ENCODE measurements at places on chromosomes 7 and 10.

GRCh38 chr7:84479059-84479458 is 284.5 kb upstream of the SEMA3A start:
- DNase-seq, result no peak

DNA sequence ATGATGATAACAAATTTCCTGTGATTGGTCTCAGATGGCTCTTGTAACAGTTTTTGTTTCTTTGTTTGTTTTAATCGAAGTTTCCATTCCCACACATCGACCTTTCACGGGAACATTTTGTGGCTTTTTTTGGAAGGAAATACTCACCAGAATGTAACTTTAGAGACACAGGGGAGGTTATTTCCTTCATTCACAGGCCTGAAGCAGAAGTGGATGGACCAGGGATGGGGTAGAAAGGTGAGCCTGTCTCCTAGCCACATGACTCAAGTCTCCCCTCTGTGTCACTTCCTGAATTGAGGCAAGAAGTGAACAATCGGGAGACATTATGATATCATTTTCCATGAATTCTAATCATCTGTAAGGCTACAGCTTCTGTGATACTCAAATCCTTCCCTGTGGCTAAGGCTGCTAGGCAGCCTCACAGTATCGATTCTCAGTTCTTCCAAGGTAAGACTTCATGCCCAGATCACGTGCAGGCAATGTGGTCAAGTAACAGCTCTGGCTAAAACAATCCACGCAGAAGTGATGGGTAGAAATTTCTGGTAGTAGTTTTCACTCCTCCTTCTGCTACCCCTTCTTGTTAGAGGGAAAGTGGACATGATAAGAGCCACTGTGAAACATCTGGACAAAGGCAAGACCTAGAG is 203.9 kb upstream of the NEBL start:
- no peak for DNase-seq

GRCh38 chr7:2353113-2353935 is 1.3 kb upstream of the EIF3B start:
- peak; percentile 24 for DNase-seq

- DNase-seq, result no peak
These were observed 29.4 kb downstream of the NPTX2 start for GRCh38 chr7:98646465-98646864.

- no peak for DNase-seq
These were observed 104.9 kb downstream of the PPP1R17 start for GRCh38 chr7:31791881-31792280.

DNA sequence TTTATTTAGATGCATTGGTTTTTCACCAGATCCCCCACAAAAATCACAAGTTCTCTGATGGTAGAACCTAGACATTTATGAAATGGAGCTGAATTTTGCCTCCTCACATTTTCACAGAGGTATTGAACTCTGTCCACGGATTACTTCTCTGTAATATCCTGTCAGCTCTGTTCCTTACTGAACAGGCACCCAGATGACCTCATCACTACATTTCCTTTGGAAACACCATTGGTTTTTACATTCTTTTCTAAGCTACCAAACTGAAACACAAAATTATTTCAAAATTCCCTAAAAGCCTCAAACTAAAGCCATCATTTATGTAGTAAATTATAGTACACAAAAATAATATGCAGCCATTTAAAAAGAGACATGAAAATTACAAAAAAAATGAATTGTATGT is 98.3 kb upstream of the KCNIP2 start:
- DNase-seq, result no peak

DNA sequence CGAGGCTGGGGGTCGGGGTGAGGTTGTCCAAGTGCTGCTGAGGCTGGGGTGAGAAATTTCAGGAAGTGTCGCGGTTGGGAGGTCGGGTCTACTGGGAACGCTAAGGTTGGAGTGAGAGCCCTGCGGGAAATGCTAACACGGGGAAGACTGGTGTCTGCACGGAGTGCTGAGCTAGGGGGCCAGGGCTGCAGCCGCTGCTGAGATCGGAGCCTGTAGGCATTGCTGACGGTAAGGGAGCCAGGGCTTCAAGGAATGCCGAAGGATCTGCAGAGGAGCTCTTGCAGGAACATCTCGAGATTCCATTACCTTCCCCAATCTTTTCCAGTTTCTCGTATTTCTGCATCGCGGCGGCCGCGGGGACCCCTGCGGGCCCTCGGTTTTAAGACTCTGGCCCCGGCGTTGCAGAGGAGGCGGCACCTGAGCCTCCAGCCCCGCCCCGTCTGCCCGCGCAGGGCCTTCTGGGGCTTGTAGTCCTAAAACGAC is at the start of gene CDK5:
CDK5 (minus strand) TSS at position 392 of the 483 bp plus-strand sequence; CDS start at position 343, 49 bp downstream.
- DNase-seq, result no peak

DNA sequence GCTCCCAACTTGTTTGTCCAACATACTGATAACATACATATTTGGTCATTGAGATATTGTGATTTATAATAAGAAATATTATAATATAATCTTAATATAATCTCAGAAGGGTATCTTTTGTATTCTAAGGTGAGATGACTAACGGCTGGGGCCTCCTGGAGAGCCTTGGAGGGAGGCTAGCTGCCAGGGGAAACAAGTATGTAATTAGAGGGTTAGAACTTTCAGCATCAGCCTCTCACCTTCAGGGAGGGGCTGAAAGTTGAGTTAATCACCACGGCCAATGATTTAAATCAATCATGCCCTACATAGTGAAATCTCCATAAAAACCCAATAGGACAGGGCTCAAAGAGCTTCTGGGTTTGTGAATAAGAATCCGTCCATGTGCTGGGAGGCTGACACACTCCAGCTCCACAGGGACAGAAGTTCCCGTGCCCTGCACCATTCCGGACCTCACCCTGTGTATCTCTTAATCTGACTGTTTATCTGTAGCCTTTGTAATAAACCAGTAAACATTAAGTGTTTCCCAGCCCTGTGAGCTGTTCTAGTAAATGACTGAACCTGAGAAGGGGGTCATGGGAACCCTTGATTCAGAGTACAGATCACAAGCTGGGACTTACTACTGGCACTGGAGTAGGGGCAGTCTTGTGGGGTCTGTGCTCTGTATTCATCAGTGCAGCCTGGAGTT is 86.3 kb upstream of the STEAP1B start:
- no peak for DNase-seq

GRCh38 chr10:112949143-112949823 is 764 bp upstream of the TCF7L2 start:
- DNase-seq, result no peak

DNA sequence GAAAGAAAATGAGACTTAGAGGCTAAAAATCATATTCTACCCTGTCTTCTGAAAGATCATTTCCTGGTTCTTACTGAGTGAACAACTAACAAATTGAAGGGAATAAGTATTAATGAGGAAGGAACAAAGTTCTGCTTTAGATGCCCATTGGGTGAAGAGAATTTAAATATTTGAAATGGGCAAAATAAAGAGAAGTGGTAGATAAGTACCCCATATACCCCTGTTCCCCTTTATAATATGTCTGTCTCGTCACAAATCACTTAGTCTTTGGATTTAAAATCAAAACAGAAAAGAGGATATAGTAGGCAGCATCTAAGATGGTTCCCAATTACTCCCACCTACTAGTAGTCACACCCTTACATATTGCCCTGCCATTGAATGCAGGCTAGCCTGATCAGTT is 13.2 kb downstream of the TES start:
- no peak for DNase-seq
